ENCODE measurements at places on chromosomes 16 and 17.
A peak's percentile ranks its signal among the peaks of the same experiment; 100 is the strongest.

GRCh38 chr17:75488693-75489510 is 26.4 kb downstream of the CASKIN2 start:
- DNase-seq, result no peak

GRCh38 chr16:72099377-72099818 is 5.8 kb downstream of the DHX38 start:
- DNase-seq, result peak; percentile 52

- DNase-seq, result no peak
These were observed 5.1 kb upstream of the FDXR start for GRCh38 chr17:74877592-74878548.

DNA sequence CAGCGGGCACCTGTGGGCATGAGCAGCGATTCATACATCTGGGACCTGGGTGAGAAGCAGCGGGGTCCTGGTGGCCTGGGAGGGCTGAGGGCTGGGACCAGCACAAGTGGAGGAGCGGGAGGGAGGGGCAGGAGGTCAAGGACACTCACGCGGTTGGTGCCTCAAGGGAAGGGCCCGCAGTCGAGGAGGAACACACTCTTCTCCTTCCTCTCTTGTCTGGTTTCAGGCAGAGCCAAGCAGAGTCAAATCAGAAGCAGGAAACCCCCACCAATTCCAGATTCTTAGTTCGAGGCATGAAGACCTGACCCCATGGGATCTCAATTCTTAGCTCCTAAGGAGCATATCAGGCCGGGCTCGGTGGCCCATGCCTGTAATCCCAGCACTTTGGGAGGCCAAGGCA is 15.7 kb downstream of the DNAI2 start:
- no peak for DNase-seq

DNA sequence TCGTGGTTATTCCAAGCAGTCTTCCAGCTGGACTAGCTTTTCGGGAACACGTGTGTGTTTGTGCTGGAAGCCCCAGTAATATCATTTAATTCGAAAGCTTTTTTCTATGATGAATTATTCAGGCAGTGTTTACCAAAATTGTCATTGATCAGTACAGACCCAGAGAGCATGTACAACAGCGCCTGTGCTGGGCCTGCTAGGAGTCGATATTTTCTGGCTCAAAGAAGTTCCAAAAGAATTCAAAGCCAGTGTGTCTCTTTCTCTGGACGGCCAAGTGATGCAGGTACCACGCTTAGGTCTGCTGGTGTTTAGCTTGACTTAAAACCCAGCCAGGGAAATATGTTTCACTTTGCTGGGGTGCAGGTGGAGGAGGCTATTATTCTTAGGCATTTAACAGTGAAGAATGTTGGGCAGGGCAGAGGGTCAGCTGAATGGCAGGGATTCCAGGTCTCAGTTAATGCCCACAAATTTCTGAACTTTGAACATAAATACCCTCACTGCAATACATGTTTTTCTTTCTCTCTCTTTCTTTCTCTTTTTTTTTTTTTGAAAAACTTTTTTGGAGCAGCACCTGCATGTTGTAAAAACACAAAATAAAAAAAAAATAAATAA is 401.3 kb downstream of the WWOX start:
- no peak for DNase-seq

GRCh38 chr16:87831421-87832136 is 37.7 kb downstream of the SLC7A5 start:
- DNase-seq, result peak; percentile 24

DNA sequence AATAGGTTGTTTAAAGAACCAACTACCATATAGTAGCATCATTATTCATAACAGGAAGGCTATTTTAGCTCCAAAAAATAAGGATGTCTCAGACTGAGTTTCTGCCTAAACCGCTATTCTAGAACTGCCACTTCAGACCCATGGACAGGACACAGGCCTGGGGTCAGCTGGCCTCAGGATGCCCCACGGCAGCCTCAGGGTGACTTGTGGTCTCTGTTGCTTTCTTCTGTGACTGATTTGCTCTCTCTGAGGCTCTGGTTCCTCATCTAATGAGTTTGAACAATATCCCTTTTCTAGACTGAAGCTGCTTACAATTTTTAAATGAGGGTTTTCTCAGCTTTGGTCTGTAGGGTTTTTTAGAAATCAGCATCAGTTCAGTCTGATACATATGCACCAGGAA is 31.8 kb upstream of the IRF8 start:
- DNase-seq, result no peak

- DNase-seq, result peak; percentile 18
These were observed 3.7 kb upstream of the ERN1 start for GRCh38 chr17:64133546-64134215.

DNA sequence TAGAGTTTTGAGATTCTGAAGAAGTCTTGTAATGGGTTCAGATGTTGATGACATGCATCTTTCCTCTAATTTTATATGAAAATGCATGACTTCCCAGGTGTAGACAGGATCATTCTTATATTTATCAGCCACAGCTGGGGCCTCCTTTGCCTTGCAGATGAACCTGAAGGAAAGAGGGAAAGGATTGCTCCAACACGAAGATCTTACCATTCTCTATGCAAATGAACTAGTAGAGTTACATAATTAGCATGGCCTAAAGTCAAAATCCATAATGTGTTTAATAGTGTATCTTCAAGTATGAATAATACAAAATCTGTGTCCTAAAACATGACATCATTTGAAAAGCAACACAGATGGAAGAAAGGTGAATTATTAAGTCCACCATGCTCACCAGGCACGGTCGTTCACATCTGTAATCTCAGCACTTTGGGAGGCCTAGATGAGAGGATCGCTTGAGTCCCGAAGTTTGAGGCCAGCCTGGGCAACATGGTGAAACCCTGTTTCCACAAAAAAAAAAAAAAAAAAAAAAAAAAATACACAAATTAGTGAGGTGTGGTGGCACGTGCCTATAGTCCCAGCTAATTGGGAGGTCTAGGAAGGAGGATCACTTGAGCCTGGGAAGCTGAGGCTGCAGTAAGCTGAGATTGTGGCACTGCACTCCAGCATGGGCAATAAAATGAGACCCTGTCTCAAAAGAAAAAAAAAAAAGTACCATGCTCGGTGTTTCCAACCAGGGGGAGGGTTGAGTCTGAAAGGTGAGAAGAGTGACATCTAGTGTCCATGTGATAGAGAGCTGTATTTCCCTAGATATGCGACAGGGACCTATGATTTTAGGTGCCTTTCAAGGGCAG is 6.3 kb downstream of the VWA3A start:
- peak; percentile 6 for DNase-seq

DNA sequence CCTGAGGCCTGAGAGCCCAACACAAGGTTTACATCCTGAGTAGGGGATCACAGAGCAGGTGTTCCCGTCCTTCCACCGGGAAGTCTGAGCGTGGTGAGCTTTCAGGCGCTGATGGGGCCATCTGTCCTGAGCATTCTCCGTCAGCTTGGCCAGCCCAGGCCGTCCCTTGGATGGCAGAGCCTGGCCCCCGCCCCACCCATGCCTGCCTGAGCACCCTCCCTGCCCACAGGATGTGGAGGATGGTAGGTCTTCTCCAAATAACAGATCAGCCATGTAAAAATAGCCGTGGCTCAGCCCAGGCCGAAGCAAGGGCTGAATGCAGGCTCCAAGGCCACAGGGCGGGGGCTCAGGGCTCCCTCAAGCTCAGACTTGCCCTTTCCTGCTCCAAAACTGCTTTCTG is 20.2 kb downstream of the SPNS2 start:
- DNase-seq, result no peak

- DNase-seq, result peak; percentile 55
These were observed 77.5 kb upstream of the N4BP1 start for GRCh38 chr16:48687421-48688038.

- DNase-seq, result no peak
These were observed 10.9 kb upstream of the LYRM9 start for GRCh38 chr17:27904114-27904513.

- no peak for DNase-seq
These were observed 25.7 kb downstream of the MINK1 start for GRCh38 chr17:4858882-4859260.

DNA sequence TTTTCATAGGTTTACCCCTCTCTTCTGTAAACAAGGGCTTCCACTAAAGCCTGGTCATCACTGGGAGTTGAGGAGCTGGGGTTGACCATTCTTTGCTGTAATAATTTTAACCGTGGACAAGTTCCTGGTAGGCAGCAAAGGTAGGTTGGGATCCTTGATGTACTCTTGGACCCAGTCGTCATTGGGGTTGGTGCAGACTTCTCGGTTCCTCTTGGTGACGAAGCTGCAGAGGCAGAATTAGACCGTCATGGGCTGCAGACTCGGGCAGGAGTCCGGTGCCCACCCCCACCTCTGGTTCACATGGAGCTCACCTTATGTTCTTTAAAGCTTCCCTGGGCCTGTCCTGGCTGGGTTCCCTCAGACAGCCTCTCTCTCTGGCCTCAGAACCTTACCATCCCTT is 3.8 kb downstream of the CCL16 start:
- DNase-seq, result no peak

GRCh38 chr17:79667746-79668145 is 56.9 kb upstream of the RBFOX3 start:
- DNase-seq, result no peak

- DNase-seq, result no peak
These were observed 10.7 kb downstream of the GUCY2D start for GRCh38 chr17:8012996-8013640.

DNA sequence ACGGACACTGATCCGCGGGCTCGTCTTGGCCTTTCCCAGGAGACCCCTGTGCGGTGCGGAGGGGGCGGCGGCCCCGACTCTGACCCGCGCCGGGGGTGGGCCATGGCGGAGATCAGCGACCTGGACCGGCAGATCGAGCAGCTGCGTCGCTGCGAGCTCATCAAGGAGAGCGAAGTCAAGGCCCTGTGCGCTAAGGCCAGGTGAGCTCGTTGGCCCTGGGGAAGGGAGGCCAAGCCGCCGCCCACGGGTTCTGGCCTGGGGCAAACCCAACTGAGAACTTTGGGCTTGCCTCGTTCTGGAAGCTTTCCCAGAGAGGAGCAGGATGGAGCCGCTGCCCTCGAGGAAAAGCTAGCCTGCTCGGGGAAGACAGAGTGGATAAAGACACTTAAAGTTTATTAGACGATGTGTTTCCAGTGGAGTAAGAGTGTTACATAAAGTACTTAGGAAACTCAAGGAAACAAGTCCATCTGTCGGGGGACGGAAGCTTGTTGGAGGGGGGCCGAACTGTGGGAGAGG is 540 bp downstream of the PPP4C start:
- DNase-seq, result peak; percentile 32

- no peak for DNase-seq
These were observed 83.7 kb downstream of the CPPED1 start for GRCh38 chr16:12719972-12720371.

GRCh38 chr16:14356064-14356463 is 274.0 kb downstream of the PARN start:
- DNase-seq, result no peak

GRCh38 chr17:18995220-18995619 is 9.3 kb downstream of the FAM83G start:
- no peak for DNase-seq

DNA sequence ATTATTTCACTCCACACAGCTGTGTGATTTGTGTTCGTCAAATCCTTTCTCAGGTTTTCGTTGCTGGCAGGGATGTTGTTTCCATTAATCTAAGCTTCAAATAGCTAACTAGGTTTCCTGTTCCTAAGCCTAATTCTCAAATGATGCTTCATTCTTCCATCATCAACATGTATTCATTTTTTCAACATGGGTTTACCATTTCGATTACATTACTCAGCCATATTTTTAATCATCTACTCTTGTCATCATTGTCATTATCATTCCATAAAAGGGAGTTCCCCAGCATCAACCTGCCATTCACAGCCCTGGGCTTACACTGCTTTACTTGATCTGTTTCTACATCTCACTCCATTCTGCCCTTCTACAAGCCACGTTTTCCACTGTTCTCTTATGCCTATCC is 33.3 kb upstream of the ANKFN1 start:
- no peak for DNase-seq

GRCh38 chr16:88938777-88939244 is 38.2 kb downstream of the CBFA2T3 start:
- DNase-seq, result no peak

GRCh38 chr16:28924399-28924761 is 658 bp downstream of the RABEP2 start:
- no peak for DNase-seq

- DNase-seq, result no peak
These were observed 7.4 kb upstream of the MEAK7 start for GRCh38 chr16:84511831-84512230.

- no peak for DNase-seq
These were observed 3.6 kb downstream of the MATCAP1 start for GRCh38 chr16:67180166-67180565.

DNA sequence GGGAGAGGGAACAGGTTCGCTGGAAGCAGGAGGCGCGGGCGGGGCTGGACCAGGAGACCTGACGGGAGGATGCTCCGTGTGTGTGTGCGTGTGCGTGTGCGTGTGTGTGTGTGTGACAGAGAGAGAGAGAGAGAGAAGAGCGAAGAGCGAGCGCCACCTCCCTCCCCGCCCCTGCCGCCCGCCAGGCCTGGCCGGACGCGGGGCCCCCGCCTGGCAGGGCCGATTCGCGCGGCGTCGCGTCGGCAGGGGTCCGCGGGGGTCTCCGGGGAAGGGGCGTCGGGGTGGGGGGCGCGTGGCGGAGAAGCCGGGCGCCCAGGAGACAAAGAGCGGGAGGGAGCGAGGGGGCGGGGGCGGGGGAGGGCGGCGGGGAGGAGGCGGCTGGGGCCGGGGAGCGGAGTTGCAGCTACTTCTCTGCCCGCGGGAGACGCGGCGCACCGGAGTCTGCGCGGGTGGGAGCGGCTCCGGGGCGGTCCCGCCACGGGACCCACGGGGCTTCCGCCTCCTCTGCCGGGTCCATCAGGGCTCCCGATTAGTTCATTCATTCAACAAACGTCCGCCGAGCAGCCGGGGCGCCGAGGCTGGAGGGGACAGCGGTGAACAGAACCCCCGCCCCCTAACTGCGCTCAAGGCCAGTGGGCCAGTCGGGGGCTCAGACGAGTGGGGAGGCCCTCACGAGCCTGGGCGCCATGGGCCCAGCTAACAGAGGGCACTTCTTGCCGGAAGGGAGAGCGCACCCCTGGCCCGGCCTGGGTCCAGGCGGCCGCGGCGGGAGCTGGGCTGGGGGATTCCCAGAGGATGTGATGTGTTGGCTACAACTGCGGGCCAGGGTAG is at the start of gene SAMD14:
SAMD14 (minus strand) TSS at position 433 of the 831 bp plus-strand sequence. CDS start 5,201 bp downstream, outside the sequence.
- peak; percentile 47 for DNase-seq

DNA sequence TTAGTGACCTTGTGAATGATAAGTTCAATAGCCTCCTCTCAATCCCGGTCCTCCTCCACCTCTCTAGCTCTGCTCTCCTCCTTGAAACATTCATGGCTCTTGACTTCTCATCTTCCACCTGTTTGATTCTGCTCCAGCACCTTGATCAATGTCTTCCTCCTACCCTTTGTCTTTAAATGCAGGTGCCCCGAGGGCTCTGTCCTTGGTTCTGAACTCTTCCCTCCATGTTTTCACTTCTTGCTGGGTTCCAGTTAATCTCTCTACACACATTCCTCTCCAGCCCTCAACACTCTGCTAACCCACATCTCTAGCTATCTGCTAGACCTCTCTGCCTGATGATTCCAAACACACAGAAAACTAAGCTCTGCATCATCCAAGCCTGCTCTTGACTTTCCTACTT is 13.4 kb downstream of the CD300E start:
- DNase-seq, result no peak

GRCh38 chr17:13702266-13702665 is 100.5 kb upstream of the HS3ST3A1 start:
- no peak for DNase-seq

- no peak for DNase-seq
These were observed 266.0 kb upstream of the ZFHX3 start for GRCh38 chr16:73313950-73314349.

GRCh38 chr16:78310990-78311561 is 211.6 kb downstream of the WWOX start:
- DNase-seq, result peak; percentile 3

- DNase-seq, result no peak
These were observed 3.6 kb downstream of the USP7 start for GRCh38 chr16:8959921-8960787.

- no peak for DNase-seq
These were observed 38.0 kb upstream of the SNN start for GRCh38 chr16:11630046-11630767.
